ENCODE measurements at places on chromosomes 2 and 18.

DNA sequence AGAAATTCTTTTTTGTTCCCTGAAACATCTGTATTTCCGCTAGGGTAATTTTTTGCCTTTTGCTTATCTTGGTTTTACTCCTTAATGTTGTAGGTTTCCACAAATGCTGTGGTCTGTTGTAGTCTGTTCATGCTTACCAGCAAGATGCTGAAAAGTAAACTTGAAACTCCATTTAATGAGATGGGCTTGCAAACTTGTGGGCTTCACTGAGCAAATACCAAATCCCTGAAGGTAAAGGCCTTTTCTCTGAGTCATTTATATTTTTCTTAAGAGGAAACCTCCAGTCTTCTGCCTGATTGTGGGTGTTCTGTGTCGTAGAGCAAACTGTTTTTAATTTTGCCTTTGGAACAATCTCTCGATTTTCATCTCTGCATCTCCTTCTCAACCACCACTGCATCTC is 9.3 kb downstream of the SP140 start:
- H3K4me3 ChIP-seq: no peak overlapping the region
- H3K4me1 ChIP-seq: no peaks in the 10 kb centered on the region
- no peaks in the 10 kb centered on the region for H3K27me3 ChIP-seq

GRCh38 chr2:144320491-144320890 is 199.4 kb downstream of the ZEB2 start:
- no peak for DNase-seq
- H3K4me1 ChIP-seq: peaks cover 7% of the 10 kb centered on the region
- no peaks in the 10 kb centered on the region for H3K36me3 ChIP-seq
- H3K27ac ChIP-seq: no peak overlapping the region
- no peak overlapping the region for H3K4me3 ChIP-seq
- no peaks in the 10 kb centered on the region for H3K27me3 ChIP-seq

DNA sequence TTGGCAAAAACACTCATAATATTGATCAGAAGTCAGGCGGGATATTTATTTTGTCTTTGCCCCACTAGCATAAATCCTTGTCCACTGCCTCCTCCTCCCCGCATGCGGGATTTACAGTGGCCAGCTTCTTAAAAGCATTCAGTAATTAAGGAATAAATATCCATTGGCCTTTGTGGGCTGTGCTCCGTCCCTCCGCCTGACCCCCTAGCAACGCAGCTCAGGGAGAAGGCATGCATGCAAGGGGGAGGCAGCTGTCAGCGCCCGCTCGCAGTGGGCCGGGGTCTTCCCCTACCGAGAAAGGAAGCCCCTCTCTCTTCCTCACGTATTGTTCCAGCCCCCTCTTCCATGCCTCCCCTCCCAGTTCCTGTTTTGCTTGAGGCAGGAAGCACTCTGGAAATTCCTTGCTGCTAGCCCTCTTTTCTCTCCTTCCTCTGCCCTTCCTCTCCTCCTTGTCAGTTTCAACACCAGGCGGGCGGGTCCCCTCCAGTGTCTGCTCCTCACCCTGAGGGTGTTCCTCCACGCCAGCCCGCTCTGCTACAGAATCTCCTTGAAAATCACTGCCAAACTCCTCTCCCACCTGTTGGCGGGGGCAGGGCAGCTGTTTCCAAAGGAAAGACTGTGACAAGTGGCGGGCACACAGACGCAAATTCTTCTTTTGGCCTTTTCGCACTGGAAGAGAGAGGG is 60.1 kb downstream of the GBX2 start:
- H3K4me1 ChIP-seq: peaks cover 27% of the 10 kb centered on the region
- H3K4me3 ChIP-seq: no peak overlapping the region
- H3K27me3 ChIP-seq: no peaks in the 10 kb centered on the region
- no peak for DNase-seq
- no peak overlapping the region for H3K27ac ChIP-seq
- H3K36me3 ChIP-seq: no peaks in the 10 kb centered on the region

DNA sequence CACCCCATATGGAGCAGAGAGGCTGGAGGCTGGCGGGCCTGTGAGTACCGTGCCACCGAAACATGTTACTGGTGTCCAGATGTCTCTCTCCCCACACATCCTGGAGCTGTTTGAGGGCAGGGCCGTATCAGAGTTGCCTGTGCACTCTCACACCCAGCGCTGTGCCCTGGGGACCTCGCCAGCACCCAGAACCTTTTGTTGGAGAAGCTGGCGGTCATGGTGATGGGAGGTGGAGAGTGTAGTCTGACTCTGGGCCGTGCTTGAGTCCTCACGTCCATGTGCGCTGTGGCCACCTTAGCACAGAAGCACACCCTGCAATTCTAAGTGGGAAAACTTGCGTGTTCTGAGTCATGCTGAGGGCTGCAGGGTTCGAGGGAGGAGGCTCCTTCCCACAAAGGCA is 259.2 kb downstream of the NDUFA10 start:
- peaks cover 88% of the 10 kb centered on the region for H3K27me3 ChIP-seq
- DNase-seq: no peak
- H3K27ac ChIP-seq: no peak overlapping the region
- H3K4me1 ChIP-seq: no peaks in the 10 kb centered on the region
- no peaks in the 10 kb centered on the region for H3K36me3 ChIP-seq

DNA sequence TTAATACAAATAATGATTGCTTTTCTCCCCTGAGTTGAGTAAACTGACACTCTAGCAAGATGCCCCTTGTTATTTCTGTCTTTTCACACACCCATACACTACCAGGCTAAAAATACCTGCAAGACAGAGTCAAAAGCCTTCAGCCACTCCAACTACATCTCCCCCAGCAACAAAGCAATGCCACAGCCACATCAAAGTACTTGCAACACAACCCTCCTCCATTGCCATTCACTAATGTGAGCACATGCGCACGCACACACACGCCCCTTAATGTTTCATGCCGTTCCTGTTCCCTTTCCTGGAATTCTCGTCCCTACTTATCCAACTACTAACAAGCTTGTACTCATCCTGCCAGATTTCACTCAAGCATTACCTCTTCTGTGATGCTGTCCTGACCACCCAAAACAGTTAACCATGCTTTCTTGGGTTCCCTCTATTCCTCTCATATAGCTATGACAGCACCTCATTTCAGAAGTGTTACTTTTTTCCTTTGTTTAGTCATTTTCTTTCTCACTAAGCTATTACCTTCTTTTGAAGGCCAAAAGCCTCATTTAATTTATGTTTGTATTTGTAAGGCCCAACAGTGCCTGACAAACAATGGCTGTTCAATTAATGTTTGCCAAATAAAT is 29.6 kb downstream of the SLC25A12 start:
- H3K36me3 ChIP-seq: 0 out of 2 replicates have a peak, but pooled peaks cover 1% of the 10 kb centered on the region
- no peak overlapping the region for H3K27ac ChIP-seq

- H3K27me3 ChIP-seq: no peaks in the 10 kb centered on the region
- peaks cover 4% of the 10 kb centered on the region for H3K36me3 ChIP-seq
- no peak for DNase-seq
- H3K4me3 ChIP-seq: no peak overlapping the region
- H3K27ac ChIP-seq: no peak overlapping the region
These were observed 27.5 kb downstream of the LPIN1 start for GRCh38 chr2:11773747-11774525.

DNA sequence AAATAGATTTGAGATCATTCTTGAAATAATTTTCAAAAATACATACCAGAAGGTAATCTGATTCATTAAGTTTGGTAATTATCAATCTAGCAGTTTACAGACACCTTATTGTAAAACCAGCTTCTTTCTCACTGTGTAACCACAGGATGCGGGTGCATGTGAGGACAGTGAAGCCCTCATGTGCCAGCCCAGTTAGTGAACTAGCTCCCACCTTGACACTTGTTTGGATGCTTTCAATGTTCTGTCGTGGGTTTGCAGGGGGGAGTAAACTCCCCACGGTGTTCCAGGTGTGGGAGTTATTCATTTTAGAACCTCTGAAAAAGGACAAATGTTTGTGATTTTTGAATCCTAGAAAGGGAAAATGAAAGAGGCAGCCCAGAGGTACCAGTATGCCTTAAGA is 59.0 kb downstream of the WDSUB1 start:
- peaks cover 1% of the 10 kb centered on the region for H3K36me3 ChIP-seq
- no peaks in the 10 kb centered on the region for H3K27me3 ChIP-seq
- no peaks in the 10 kb centered on the region for H3K4me1 ChIP-seq
- H3K4me3 ChIP-seq: no peak overlapping the region
- DNase-seq: no peak

DNA sequence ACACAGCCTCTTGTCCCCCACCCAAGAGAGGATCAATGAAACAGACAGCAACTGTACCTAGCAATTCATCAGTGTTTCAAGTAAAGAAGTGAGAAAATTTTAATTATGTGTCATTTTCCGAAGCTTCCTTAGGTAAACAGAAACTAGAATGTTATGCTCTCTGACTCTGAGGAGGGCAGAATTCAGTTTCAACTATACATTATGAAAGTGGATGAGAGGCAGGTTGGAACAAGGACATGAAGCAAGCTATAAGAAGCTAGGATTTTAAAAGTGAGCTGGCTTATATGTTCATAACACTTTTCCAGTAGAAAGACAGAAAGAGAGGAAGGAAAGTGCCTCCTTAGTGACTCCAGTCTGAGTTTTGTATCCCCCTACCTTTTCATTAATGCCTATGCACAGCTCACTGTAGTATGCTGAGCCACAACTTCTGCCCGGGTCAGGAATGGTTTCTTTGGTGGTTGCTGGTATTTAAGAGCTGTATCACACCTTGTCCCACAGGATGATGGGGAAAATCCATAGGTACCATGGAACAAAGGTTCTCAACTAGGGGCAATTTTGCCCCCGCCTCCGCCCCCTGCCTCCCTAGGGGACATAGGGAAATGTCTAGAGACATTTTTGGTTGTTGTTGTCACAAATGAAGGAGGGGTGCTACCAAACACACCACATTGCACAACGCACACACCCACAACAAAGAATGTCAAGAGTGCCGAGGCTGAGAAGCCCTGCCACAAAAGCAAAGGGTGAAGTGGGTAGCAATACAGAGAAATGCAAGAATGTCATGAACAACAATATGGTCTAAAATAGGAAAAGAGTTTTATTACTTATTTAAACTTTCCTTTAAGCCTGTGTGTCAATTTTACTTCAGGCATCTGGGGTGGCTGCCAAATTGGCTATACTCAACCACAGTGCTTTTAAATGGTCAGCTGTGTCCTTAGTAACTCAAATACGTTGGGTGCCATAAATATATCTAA is 161.0 kb upstream of the ZFP36L2 start:
- no peak overlapping the region for H3K4me3 ChIP-seq
- DNase-seq: no peak
- H3K36me3 ChIP-seq: no peaks in the 10 kb centered on the region
- no peaks in the 10 kb centered on the region for H3K27me3 ChIP-seq
- H3K4me1 ChIP-seq: peaks cover 52% of the 10 kb centered on the region
- H3K27ac ChIP-seq: peak overlapping the region; percentile 2

DNA sequence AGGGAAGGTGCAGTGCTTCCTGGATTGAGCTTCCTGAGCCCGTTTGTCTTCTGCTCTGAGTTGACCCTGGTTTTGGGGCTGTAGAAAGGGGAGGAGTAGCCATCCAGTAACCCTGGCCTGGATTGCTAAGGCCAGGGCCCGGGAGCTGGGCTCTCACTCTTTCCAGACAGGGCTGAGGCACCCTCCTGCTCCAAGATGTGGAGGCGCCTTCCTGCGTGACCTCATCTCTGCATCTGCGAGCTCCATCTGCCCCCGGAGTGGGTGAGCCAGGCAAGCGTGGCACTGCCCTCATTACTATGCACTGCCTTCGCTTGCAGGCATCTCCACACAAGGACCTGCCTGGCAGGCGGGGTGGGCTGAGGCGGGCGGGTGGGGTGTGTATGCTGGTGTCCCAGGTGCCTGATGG is 58.0 kb downstream of the RAB31 start:
- H3K36me3 ChIP-seq: no peaks in the 10 kb centered on the region
- no peaks in the 10 kb centered on the region for H3K27me3 ChIP-seq
- no peak overlapping the region for H3K27ac ChIP-seq
- H3K4me3 ChIP-seq: no peak overlapping the region
- no peak for DNase-seq

DNA sequence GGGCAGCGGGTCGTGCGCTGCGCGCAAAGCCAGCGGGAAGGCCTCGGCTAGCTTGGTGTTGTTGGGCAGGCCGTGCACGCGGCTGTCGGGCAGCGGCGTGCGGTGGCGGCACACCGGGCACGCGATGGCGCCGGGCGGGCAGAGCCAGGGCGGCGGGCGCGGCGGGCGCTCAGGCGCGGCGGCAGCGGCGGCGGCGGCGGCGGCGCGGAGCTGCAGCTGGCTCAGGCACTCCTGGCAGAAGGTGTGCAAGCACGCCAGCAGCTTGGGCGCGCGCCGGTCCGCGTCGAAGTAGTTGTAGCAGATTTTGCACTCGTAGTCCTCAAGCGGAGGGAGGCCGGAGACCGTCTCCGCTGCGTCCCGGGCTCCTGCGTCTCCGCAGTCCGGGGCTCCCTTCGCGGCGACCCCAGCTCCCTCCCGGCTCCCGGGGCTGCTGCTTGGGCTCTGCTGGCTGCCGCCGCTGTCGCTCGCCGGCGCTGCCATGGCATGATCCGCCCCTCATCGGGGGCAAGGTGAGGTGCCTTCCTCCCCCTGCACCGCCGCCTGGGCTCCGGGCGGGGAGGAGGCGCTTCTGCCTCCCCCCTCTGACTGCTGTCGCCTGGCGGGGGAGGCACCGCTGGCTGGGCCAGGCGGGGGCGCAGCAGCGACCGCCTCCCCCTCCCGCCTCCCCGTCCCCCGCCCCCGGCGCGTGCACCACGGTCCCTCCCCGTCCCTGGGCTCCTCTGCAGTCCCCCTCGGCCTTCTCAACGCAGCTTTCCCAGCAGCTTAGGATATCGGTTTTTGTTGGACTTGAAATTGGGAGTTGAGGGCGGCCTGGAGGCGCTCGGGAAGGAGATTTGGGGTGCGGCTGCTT is 21.0 kb upstream of the PAX3 start:
- no peak for DNase-seq
- H3K4me1 ChIP-seq: peaks cover 15% of the 10 kb centered on the region
- H3K27ac ChIP-seq: no peak overlapping the region
- H3K36me3 ChIP-seq: no peaks in the 10 kb centered on the region

GRCh38 chr2:238155051-238155760 is 3.6 kb upstream of the ERFE start:
- H3K4me3 ChIP-seq: no peak overlapping the region
- no peak for DNase-seq
- no peaks in the 10 kb centered on the region for H3K36me3 ChIP-seq

DNA sequence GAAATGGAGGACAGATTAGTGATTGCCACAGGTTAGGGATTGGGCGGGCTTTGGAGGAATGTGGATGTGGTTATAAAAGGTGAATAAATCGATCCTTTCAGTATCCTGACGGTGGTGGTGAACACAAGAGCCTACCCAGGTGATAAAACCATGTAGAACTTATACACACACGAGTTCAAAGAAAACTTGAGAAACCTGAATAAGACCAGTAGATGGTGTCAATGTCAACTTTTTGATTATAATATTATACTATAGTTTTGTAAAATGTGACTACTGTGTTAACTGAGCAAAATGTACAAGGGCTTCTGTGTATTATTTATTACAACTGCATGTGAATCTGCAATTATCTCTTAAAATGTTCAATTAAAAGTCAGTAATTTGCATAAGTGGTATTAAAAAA is 136.3 kb downstream of the ERBB4 start:
- no peaks in the 10 kb centered on the region for H3K36me3 ChIP-seq
- no peak overlapping the region for H3K27ac ChIP-seq
- peaks cover 6% of the 10 kb centered on the region for H3K4me1 ChIP-seq
- no peak overlapping the region for H3K4me3 ChIP-seq
- H3K27me3 ChIP-seq: no peaks in the 10 kb centered on the region

GRCh38 chr18:48613589-48614404 is 75.0 kb downstream of the CTIF start:
- H3K36me3 ChIP-seq: peaks cover 4% of the 10 kb centered on the region
- H3K27ac ChIP-seq: no peak overlapping the region
- peaks cover 24% of the 10 kb centered on the region for H3K4me1 ChIP-seq
- no peak overlapping the region for H3K4me3 ChIP-seq

Data from HepG2 (cell line).